ENCODE measurements at places on chromosomes 11 and 22.
A peak's percentile ranks its signal among the peaks of the same experiment; 100 is the strongest.

- no peak for DNase-seq
These were observed 2.5 kb upstream of the FXYD6 start for GRCh38 chr11:117878939-117879475.

DNA sequence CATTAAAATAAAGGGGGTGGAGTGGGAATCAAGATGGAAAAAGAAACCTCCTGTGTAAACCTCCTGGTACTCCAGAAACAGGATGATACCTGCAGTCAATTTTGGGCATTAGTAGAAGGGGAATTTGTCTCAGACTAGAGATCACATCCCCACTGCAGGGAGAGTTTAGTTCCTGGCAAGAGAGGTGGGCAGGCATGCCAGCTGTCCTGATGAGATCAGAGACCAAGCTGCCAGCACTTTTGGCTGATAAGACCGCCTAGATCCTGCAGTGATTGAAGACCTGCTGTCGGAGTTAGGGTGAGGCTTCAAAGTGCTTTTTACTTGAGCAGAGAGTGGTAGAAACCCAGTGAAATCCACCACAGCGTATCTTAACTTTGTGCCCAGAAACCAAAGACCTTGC is 29.7 kb upstream of the NELL1 start:
- no peak for DNase-seq

DNA sequence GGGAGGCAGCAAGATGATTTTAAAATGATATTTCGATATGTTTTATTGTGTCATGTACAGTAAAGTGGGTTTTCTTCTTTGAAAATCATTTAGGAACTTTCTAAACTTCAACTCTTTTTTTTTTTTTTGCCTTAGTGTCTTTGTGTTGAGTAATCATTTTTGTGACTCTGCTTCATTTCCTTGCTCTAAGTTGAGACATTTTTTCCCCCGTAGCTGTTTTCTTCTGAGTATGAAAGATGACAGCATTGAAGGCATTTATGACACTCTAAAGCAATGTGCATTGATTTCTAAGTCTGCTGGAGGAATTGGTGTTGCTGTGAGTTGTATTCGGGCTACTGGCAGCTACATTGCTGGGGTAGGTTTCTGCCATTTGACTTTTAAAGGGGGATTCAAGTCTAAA is 23.5 kb downstream of the RRM1 start:
- DNase-seq = peak; percentile 67

DNA sequence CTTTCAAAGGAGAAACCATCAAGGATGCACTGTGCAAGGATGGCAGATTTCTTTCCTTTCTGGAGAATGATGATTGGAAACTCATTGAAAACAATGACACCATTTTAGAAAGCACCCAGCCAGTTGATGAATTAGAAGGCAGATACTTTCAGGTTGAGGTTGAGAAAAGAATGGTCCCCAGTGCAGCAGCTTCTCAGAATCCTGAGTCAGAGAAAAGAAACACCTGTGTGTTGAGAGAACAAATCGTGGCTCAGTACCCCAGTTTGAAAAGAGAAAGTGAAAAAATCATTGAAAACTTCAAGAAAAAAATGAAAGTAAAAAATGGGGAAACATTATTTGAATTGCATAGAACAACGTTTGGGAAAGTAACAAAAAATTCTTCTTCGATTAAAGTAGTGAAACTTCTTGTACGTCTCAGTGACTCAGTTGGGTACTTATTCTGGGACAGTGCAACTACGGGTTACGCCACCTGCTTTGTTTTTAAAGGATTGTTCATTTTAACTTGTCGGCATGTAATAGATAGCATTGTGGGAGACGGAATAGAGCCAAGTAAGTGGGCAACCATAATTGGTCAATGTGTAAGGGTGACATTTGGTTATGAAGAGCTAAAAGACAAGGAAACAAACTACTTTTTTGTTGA is 9.8 kb downstream of the FAM111A start:
- DNase-seq = no peak

- peak; percentile 11 for DNase-seq
These were observed 34.6 kb downstream of the BBOX1 start for GRCh38 chr11:27075192-27075591.

DNA sequence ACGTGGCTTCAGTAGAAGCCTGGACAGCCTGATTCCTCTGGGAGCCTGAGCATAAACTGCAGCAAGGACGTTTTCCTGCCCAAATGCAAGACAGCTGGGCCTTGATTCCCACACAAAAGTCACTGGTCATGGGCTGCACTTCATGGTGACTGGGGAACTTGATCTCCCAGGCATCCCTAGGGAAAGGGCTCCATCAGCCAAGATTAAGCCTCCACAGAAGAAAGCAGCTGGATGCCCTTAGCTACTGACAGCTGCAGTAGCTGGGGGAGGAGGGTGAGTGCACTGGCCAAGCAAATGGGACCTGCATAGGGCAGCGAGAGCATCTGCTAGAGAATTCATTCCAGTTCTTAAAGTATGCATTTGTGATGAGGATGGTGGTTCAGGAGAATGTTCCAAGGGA is 267.4 kb upstream of the ISX start:
- DNase-seq = no peak

DNA sequence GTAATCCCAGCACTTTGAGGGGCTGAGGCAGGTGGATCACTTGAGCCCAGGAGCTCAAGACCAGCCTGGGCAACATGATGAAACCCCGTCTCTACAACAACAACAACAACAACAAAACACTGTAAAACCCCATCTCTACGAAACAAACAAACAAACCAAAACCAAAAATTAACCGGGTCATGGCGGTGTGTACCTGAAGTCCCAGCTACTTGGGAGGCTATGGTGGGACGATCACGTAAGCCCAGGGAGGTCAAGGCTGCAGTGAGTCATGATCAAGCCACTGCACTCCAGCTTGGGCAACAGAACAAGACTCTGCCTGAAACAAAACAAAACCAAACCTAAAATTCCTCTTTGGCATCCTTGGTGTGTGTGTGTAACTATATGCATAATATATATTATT is 7.0 kb upstream of the POLA2 start:
- no peak for DNase-seq

DNA sequence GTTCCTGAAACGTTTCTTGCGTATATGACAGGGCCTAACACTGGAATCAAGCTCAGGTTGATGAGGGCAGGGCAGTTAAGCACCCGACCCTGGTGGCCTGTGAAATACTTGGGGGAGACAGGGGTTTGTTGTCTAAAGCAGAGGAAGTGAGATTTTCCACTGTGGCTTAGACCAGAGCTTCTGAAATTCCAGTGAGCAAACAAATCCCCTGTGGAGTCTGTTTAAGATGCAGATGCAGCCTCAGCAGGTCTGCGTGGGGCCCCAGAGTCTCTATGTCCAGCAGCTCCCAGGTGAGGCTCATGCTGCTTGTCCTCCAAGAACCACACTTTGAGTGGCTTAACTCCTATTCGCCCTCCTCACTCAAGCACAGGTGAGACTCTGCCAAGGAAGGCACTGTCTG is 39.1 kb upstream of the PRAME start:
- no peak for DNase-seq

DNA sequence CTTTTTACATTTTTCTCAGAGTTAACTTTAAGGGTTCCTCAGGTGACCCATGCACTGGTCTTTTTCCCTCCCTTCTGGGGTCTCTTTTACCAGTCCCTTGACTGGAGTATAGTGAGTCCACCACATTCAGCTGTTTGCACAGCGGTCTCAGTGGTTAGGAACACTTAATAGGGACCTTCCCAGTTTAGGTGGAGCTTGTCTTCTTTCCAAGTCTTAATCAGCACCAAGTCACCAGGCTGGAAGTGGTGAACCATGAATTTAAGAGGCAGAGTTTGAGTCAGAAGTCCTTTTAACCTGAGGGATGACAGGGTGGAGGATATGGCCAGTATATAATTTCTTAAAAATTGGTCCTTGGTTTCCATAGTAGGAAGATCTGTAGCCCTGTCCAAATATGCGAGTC is 349.7 kb upstream of the MPPED2 start:
- no peak for DNase-seq

DNA sequence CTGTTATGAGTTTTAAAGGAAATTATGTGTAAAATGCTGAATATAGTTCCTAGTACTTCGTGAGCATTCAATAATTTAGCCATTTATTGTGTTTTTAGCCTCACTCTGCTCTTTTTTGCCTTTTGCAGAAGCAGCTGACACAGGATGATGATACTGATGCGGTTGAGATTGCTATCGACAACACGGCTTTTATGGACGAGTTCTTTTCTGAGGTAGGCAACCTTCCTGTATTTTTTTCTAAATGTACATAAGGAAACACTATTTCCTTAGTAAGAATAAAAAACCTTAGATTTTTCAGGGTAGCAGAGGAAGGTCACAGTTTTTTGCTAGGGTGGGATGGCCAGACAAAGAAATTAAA is 17.9 kb downstream of the STX3 start:
- DNase-seq = no peak

DNA sequence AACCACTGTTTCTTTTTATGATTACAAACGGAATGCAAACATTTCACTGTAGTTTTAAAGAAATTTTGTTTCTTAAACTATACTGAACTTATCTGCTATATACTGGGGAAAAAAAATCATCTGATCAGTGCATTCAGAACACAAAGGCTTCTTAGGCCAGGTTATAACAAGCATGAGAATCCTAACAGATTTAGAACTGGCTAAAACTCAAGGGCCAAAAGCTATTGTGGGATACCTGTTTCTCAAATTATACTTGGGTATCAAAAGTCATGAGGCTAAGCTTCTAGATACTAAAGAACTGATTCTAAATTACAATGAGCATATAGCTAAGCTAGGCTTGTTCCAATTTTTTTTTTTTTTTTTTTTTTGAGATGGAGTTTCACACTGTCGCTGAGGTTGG is 29.7 kb upstream of the CHRNA10 start:
- no peak for DNase-seq

GRCh38 chr11:92759571-92760214 is 209.8 kb upstream of the MTNR1B start:
- no peak for DNase-seq

GRCh38 chr11:126459691-126460281 is 104.3 kb downstream of the ST3GAL4 start:
- DNase-seq = peak; percentile 71

- DNase-seq = no peak
These were observed 677.6 kb downstream of the NTM start for GRCh38 chr11:132048040-132048439.

GRCh38 chr11:2317354-2318050 is 15.7 kb downstream of the TSPAN32 start:
- no peak for DNase-seq

DNA sequence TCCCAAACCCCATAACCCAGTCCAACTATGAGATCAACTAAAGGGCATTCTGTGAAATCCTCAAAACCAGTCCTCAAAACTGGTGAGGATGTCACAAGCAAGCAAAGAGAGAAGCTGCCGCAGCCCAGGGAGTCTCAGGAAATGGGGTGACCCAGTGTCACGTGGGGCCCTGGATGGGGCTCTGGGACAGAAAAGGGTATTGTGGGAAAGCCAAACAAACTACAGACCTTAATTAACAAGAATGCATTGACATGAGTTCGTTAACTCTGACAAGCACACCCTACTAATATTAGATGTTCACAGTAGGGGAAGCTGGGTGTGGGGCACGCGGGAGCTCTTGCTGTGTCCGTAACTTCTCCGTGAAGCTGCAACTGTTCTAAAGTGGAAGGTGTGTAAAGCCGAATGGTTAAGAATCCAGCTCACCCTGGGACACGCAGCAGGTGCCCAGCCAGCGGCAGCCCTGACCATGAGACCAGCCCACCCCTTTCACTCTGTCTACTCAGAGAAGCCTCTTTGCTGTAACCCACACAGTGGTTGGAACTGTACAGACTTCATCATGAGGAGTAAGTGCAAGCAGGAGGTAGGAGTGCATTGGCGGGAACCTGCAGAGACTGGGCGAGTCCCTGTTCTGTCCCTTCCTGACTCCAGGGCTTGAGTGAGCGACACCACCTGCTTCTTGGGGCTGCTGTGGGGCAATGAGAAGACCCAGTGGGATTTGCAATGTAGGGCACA is 17.9 kb downstream of the LINC01488 start:
- no peak for DNase-seq

- DNase-seq = peak; percentile 97
These were observed at the start of gene LGALS1 for GRCh38 chr22:37674951-37675929. Gene LGALS1, plus strand, starts transcription at chr22:37675636. Its CDS starts 67 bp downstream, at chr22:37675703.

DNA sequence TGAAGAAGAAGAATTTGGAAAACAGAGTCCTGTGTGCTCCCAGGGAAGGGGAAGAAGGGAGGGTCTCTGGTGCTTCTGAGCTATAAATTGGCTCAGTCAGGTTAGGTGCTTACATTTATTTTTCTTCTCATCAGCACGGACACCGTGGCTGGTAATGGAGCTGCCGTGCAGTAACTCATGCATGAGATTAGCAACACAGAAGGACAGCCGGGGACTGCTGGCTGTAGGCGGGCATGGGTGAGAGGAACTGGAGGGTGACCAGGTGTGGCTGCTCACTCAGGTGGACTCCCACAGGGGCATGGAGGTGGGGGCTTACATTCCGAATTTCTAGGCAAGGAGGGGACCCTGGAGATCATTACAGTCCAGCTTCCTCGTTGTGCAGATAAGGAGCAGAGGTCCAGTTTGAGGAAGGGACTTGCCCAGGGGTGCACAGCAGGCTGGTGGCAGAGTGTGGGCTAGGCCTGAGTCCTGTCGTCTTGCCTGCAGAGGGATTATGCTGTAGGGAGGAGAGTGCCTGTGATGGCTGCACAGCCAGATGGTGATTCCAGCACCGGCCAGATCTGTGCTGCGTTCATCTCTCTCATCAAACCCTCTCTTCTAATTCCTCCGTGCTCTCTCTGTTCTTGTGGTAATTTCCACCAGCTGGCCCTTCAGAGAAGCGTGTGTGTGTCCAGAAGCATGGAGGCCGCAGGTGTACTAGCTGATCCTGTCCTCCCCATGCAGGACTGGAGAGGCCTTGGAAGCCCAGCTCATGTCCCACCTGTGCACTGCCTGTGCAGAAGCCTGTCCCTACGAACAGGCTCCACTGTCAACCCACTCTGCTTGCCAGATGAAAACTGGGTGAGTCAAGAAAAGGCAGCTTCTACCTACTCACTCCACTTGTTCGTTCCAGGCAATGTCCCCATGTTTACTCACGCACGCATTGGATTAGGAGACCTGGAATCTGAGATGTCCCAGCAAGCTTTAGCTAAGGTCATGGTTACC is 78.9 kb downstream of the NTM start:
- DNase-seq = no peak

DNA sequence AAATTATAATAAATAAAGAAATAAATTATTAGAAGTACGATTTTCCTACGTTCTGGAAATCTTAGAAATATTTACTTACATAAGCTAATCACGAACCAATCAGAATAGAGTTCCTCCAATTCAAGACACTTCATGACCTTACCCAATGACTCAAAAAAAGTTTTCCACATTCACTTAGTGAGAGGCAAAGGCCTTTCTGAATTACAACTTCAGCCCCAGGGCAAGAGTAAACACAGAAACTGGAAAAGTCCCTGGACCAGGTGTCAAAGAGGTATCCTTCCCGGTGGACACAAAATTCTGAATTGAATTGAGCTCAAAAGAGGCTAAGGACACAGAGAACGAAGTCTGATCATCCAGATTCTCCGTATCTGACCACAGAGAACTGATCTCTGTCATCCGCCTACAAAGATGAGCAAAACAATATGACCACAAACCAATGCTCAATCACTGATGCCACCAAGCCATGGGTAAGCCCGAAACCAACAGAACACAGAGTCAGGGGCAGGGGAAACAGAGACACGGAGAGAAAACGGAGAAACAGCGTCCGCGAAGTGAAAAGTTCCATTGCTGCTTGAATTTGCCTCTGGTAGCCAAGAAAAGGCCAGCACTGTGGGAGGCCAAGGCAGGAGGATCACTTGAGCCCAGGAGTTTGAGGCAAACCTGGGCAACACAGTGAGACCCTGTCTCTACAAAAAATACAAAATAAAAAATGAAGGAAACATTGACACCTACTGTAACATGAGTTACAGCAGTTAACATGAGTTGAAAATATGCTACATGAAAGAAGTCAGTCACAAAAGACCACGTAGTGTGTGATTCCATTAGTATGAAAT is 6.8 kb downstream of the BID start:
- no peak for DNase-seq

- DNase-seq = peak; percentile 41
These were observed 537 bp downstream of the EP300 start for GRCh38 chr22:41092847-41093411.
